ENCODE measurements at places on chromosomes 13 and 19.
A peak's percentile ranks its signal among the peaks of the same experiment; 100 is the strongest.

GRCh38 chr19:13098277-13099072 is 4.2 kb downstream of the LYL1 start:
- DNase-seq = no peak

GRCh38 chr13:66809485-66809884 is 420.7 kb downstream of the PCDH9 start:
- DNase-seq = no peak

DNA sequence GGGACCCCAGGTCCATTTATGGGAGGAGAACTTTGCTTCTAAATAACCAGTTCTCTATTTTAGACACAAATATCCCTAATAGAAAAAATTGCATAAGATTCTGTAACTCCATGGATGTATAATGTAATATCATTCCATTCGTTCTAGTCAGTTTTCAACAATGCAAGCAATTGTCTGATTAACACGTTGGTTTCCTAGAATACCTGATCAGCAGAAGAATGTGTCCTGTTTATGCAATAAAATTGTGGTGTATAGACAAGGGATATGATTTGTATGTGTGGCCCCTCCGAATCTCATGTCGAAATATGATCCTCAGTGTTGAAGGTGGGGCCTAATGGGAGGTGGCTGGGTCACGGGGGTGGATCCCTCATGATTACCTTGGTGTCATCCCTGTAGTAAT is 62.1 kb downstream of the RUBCNL start:
- peak; percentile 61 for DNase-seq

GRCh38 chr13:99085139-99085807 is 107.4 kb upstream of the DOCK9 start:
- no peak for DNase-seq

DNA sequence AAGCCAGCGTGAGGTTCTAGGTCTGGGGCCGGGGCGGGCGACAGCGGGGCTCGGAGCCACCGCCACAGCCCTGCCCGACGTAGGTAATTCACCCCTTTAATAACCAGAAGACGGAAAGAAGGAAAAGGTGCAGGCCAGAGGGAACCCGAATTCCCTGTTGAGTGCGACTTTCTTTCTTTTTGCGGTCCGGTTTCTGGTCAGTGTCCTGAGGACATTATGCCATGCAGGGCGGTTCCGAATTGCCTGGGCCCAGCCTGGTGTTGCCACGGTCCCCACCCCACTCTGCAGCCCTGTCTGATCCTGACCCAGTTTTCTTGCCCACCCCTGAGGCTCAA is 18.4 kb upstream of the TFDP1 start:
- no peak for DNase-seq

- no peak for DNase-seq
These were observed 3.3 kb downstream of the CSNK1G2 start for GRCh38 chr19:1944088-1944915.

- DNase-seq = no peak
These were observed 154.9 kb downstream of the NUFIP1 start for GRCh38 chr13:44834404-44834803.

- peak; percentile 12 for DNase-seq
These were observed 206.7 kb upstream of the RFC3 start for GRCh38 chr13:33611121-33611805.

DNA sequence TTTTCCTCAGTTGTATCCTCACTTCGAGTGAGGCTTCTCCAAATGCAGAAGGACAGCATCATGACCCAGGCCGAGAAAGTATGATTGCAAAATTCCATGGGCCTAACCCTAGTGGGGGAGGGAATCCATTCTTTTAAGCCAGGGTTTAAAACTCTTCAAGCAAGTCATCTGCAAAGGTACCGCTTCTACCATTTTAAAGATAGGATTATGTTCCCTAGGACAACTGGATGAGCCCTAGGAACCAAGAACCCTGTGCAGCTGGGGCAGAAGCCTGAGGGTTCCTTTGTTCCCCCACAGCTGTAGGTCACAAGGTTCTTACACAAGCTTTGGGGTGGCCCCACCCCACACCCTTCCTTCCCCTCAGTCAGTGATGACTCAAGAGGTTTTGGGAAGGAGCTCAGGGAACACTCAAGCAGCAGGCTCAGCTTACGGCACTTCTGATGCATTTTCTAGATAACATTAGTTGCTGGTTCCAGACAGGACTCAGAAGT is 13.5 kb downstream of the ARL11 start:
- peak; percentile 98 for DNase-seq

DNA sequence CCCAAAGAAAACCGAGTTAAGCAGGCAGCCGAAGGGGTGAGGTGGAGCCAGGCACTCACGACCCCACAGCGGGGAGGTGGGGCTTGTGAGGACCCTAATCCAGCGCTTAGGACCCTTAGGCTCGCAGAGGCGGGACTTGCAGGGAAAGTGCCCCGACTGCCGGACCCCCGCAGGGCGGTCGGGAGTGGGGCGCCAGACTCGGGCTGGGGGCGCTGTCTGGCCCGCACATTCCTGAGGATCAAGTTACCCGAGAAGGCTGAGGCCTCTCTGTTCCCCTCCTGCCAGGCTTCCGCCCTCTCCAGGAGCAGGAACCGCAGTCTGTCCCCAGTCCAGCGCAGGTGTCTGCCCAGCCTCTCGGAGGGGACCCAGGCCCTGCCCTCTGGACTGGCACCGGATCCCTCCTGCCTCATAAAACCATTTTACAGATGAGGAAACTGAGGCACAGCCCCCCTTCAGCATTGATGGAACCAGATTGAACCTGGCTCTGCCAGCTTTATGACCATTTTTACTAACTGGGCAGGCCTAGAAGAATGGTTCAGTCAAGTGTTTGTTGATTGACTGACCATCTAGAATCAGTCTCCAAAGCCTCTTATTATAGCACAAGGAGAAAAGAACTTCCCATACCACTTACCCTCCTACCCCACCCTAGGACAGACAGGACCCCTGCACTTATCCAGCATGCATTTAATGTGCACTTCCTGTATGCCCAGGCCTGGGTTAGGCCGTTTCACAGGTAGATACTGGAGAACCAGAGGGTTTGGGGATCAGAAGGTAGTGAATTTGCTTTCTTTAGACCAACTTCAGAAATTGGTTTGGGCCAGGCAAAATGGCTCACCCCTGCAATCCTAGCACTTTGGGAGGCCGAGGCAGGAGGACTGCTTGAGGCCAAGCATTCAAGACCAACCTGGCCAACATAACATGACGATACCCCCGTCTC is 6.7 kb upstream of the JUND start:
- no peak for DNase-seq

- DNase-seq = no peak
These were observed 56.2 kb downstream of the ATP11A start for GRCh38 chr13:112746044-112746443.

- peak; percentile 89 for DNase-seq
These were observed 5.9 kb upstream of the GDF15 start for GRCh38 chr19:18379803-18380747.

DNA sequence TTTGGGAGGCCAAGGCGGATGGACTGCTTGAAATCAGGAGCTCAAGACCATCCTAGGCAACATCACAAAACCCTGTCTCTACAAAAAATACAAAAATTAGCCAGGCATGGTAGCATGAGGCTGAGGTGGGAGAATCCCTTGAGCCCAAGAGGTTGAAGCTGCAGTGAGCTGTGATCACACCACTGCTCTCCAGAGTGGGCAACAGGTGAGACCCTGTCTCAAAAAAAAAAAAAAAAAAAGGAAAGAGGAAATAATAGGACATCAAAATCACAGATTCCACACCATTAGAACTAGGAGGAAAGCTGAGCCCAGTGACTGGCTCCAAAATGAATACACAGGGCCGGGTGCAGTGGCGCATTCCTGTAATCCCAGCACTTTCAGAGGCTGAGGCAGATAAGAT is 3.2 kb upstream of the ZNF8 start:
- no peak for DNase-seq

- DNase-seq = no peak
These were observed 713.4 kb upstream of the PCDH20 start for GRCh38 chr13:62129000-62129551.

- no peak for DNase-seq
These were observed 30.7 kb upstream of the ZNF429 start for GRCh38 chr19:21474671-21475181.

- no peak for DNase-seq
These were observed 555 bp downstream of the NR2C2AP start for GRCh38 chr19:19202707-19203011.

GRCh38 chr13:76330761-76331160 is 555.4 kb downstream of the KCTD12 start:
- no peak for DNase-seq

DNA sequence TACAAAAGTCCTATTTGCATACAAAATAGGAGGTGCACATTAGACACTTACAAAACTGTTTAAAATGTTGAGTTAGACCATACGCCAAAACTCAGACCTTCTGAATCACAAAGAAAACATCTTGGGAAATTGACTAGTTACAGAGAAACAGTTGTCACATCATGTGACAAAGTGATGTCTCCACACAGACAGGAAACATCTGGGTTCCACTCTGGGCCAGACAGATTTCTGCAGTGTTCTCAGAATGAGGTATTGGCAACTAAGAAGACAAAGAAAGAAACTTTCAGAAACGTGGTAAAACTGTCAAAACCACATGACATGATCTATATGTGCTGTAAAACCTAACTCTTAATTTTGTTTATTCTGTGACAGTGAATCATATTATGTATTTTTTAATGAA is 6.7 kb downstream of the ZNF793 start:
- no peak for DNase-seq

- DNase-seq = no peak
These were observed 4.8 kb downstream of the SYNGR4 start for GRCh38 chr19:48368936-48369335.

DNA sequence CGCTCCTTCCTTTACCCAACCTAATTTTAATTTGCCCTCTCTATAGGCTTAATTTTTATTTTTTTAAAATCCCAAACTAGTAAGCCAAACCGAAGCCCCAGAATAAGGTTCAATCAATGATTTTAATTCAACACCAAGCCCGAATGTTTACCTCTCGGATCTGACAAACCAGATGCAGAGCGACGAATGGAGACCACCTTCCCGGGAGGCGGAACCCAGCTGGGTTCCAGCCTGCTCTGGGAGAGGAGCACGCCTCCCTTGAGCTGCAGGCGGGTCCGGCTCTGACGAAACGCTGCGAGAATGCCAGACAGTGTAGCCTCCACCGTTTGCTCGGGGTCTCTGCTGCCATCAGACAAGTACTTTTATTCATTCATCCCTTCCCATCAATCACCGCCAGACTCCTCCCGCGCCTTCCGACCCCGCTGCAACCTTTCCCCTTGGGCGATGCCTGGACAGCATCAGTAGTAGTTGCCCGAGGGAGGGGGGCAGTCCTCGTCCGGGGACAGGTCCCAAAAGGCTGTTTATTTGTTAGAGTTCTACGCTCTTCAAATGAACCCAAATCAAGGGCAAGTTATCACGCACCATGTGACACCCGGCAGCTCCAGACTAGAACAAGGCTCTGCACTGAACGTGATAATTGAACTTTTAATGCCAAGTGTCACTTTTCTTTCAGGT is 752 bp upstream of the EDNRB start:
- DNase-seq = peak; percentile 28

DNA sequence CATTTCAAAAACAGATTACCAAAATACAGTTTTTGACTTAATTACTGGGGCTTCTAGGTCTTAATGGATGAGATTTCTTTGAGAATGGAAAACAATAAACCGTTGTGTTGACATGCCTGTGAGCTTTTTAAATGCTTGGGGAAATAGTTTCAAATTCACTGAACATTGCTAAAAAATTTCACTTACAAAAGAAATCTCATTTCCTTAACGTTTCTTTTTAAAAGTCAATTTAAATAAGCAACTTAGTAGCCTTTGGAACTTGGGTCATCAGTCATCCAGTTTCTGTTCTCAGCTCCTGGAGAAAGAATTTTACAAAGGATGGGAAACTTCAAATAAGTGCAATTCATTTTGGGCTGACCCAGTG is 4.4 kb downstream of the ZC3H4 start:
- no peak for DNase-seq

DNA sequence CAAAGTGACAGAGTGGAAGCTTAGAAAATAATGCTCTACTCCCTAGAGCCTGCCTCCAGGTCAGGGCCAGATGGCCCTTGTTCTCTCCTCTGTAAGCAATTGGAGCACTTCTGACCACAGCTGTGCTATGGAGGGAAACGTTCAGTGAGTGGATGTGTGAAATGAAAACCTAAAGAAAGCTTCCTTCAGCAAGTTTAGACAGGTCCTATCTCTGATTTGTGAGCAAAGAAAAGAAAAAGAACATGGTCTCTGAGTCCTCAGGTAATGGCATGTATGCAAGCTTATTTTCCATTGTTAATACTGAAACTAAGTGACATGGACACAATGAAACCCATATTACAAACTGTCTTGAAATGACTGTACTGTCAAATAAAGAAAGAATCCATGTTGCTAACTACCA is 1486.8 kb downstream of the EFNB2 start:
- no peak for DNase-seq

GRCh38 chr13:46124531-46124966 is 19.7 kb upstream of the CPB2 start:
- no peak for DNase-seq

- DNase-seq = no peak
These were observed 126.6 kb downstream of the HS6ST3 start for GRCh38 chr13:96216543-96216942.

GRCh38 chr13:85040215-85040614 is 759.0 kb downstream of the SLITRK6 start:
- no peak for DNase-seq

DNA sequence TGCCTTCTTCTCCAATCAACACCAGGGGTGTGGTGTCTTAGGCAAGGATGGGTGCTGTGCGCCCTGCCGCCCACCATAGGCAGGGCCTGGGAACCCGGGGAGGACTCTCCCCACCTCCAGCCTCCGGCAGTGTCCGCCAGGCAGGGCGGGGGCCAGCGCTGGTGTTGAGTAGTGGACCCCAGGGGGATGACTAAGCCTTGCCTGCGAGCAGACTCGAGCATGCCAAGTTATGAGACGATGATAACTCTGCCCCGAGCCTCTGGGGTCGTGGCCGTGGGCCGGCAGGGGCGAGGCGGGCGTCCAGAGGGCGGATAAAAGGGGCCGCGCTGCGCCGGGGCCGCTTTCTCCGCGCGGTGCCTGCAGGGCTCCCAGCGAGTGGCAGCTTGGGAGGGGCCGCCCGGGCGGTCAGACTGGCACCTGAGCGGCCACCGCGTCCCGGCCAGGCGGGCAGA is at the start of gene MEDAG:
Gene MEDAG, plus strand, starts transcription at position 340 of the 452 bp plus-strand sequence. CDS start 245 bp downstream, outside the sequence.
- DNase-seq = no peak

DNA sequence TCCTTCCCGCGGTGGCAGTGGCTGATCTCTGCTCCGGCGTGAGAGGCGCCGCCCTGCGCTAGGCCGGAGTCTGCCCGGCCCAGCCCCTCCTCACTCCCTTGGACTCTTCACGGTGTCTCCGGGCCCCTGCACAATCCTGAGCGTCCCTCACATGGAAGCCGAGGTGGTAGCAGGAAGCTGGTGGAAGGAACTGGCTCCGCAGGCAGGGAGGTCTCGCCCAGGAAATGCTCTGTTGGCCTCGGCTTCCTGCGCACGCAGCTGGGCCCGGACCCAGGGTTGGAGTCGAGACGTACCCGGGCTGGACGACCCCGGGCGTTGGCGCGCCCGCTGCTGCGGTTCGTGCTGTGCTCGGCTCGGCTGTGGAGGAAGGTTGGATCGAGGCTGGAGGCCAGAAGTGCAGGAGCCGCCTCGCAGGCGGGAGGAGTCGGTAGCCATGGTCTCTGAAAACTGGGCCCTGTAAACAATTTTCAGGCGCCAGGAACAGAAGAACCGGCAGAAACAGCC is 46.3 kb downstream of the ZNF724 start:
- no peak for DNase-seq

GRCh38 chr13:43537124-43537523 is 249.6 kb downstream of the ENOX1 start:
- no peak for DNase-seq

Data from HCEC 1CT (cell line).